Uterus (tissue), 4 donors: ENCODE measurements at places on chromosomes 7 and 10. TPM values are rescaled to one million over a fixed set of nuclear protein-coding genes. Genes with fewer than 3 reads are reported as not detected.
A peak's percentile ranks its signal among the peaks of the same experiment; 100 is the strongest.

The AKR1C4 gene
- not detected for total RNA-seq

The MACROH2A2 gene
- total RNA-seq: 5.6 TPM

The TMEM225B gene
- total RNA-seq: 0.55 TPM

The CCDC136 gene
- 16.5 TPM for total RNA-seq

The OR13A1 gene
- not detected for total RNA-seq

The MMRN2 gene
- 53.6 TPM for total RNA-seq

The ANXA8 gene
- 0.67 TPM for total RNA-seq

DNA sequence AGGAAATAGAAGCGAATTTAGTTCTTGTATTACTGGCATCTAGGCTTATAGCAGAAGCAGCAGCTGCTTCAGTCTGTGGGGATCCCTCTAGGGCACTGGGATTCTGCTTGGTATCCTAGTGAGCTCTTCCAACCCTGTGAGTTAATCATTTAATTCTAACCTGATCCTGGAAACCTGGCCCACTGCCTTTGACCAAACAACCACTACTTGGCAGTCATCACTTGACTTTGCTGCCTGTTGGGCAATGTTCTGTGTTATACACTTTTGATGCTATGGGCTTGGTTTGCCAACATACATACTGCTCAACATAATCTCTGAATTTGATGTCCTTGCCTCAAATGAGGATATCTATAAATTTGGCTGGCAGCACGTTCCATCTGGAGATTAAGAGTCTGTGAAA is 813.4 kb downstream of the ANKRD7 start:
- H3K4me3 ChIP-seq: no peak overlapping the region
- no peaks in the 10 kb centered on the region for H3K4me1 ChIP-seq
- H3K36me3 ChIP-seq: no peaks in the 10 kb centered on the region
- no peaks in the 10 kb centered on the region for H3K27me3 ChIP-seq
- no peak for DNase-seq

DNA sequence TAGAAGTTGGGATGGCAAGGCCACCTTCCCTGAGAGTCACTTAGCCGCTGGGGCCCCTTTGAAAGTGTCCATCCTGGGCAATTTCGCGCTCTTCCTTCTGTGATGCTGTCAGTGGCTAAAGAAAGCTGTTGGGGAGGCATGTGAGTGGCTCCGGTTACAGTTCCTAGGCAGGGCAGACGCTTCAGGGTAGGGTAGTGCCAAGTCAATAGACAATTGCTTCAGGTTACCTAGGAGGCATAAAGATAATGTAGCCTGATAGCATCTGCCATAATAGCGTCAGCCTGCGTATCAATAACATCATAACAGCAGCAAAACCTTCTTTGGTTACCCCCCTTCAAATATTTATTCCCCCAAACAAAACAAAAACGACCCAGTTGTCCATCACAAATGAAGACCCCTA is at the start of gene FAM107B:
TSS of gene FAM107B (minus strand) at position 101 of the 400 bp plus-strand sequence. CDS start 234 bp downstream, outside the sequence.
- H3K27ac ChIP-seq: no peak within 1 kb of the TSS
- no peaks in the 10 kb centered on the region for H3K27me3 ChIP-seq
- no peak within 1 kb of the TSS for H3K4me3 ChIP-seq
- no peak for DNase-seq

DNA sequence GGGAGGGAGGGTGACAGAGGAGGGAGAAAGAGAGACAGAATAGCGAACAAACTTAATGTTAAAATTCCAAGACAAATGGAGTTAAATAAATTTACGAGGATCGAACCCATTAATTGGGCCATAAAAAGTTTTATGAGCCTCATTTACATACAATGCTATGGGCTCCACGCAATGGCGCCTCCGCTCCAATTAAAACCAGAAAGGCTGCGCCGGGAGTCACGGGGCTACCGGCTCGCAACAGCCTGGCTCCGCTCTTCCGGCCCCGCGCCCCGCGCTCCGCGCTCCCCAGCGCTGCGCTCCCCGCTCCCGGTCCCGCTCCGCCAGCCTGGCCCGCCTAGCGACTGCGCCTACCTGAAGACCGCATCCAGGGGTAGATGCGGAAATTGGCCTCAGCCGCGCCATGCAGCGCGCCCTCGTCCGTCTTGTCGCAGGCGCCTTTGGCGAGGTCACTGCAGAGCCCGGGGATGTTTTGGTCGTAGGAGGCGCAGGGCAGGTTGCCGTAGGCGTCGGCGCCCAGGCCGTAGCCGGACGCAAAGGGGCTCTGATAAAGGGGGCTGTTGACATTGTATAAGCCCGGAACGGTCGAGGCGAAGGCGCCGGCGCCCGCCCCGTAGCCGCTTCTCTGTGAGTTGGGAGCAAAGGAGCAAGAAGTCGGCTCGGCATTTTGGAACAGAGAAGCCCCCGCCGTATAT is 513 bp downstream of the HOXA7 start:
- no peaks in the 10 kb centered on the region for H3K36me3 ChIP-seq
- H3K27me3 ChIP-seq: no peaks in the 10 kb centered on the region
- H3K4me1 ChIP-seq: no peaks in the 10 kb centered on the region
- peak overlapping the region; percentile 79 for H3K4me3 ChIP-seq

DNA sequence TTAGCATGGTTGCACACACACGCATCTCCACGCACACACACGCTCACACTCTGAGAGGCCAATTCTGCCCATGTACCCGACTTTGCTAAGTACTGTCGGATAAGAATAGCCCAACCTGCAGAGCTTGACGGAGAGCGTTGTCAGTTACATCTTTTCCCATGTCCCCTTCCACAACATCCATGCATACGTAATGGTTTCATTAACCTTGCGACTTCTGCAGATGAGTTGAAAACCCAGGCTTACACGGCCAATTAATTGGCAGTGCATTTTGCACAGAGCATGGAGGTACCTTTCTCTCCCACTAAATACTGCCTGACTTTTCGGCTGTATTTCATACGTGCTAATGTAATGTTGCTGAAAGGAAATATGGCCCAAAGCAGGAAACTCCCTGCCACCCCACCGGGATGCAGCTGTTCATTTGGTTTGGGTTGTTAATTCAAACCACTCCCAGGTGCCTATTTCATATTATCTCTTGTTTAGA is 291.2 kb upstream of the HABP2 start:
- H3K27me3 ChIP-seq: no peaks in the 10 kb centered on the region
- H3K27ac ChIP-seq: no peak overlapping the region
- H3K4me1 ChIP-seq: no peaks in the 10 kb centered on the region
- no peak for DNase-seq
- H3K4me3 ChIP-seq: no peak overlapping the region
- no peaks in the 10 kb centered on the region for H3K36me3 ChIP-seq

DNA sequence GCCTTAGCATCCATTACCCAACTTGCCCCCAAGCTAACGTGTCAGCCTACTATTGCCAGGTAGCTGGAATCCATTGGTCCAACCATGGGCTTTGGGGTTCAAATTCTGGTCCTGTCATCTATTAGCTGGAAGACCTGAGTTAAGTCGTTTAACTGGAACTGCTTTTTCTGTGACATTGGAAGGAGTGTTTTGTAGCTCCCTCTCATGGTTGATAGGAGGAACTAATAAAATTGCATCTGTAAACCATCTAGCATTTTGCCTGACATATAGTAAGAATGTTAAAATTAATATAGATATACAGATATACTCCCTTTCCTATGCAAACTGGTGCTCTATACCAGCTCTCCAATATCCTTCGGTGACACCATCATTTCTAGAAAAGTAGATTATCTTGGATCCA is 23.8 kb upstream of the SLF2 start:
- peak overlapping the region; percentile 91 for H3K27ac ChIP-seq
- H3K4me3 ChIP-seq: no peak overlapping the region
- H3K4me1 ChIP-seq: peaks cover 4% of the 10 kb centered on the region
- H3K36me3 ChIP-seq: no peaks in the 10 kb centered on the region
- H3K27me3 ChIP-seq: no peaks in the 10 kb centered on the region

DNA sequence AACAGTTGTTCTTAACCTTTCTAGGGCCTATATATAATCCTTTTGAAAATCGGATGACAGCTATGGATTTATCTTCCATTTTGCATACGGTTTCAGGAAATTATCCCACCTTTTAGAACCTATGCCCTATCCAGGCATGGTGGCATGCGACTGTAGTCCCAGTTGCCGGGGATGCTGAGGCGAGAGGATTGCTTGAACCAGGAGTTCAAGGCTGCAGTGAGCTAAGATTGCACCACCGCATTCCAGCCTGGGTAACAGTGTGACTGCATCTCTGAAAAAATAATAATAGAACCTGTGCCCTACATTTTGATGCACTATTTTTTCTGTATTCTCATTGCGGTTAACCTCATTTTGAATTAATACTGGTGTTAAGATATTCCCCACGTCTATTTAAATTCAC is 11.6 kb downstream of the CCAR1 start:
- H3K36me3 ChIP-seq: peaks cover 2% of the 10 kb centered on the region
- no peak overlapping the region for H3K4me3 ChIP-seq
- H3K27ac ChIP-seq: no peak overlapping the region
- no peak for DNase-seq

DNA sequence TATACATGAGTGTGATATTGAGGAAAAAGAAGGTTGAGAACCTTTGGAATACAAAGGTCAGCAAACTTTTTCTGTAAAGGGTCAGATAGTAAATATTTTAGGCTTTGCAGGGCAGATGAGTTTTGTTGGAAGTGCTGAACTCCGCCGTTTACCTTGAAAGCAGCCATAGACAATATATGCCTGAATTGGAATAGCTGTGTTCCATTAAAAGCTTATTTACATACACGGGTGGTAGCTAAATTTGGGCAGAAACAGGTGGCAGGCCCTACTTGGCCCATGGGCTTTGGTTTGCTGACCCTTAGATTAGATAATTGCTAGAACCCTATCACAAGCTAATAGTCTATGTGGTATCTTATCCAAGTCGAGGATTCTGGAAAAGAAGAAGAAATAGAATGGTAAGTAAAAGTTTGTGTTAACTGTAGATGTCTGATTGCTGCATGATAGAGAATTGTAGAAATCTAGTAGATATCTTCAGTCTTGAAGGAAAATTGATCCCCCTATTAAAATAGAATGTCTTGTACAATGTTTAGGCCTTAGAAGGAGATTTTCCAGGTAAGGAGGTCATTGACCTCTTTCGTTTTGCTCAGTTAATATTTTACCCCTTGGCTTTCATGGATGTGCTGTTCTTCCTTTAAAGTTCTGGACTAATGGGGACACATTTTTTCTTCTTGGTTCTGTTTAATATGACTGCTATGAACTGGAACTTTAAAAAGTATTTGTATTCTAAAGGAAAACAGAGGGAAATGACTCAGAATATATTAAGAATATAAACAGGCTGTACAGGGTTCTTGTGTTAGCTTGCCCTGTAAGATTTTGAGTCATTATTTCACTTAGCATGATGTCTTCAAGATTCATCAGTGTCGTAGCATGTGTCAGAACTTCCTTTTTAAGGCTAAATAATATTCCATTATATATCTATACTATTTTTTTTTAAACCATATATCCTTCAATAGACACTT is 8.0 kb downstream of the RBM33 start:
- H3K27ac ChIP-seq: no peak overlapping the region
- H3K27me3 ChIP-seq: no peaks in the 10 kb centered on the region
- no peak overlapping the region for H3K4me3 ChIP-seq
- DNase-seq: no peak

GRCh38 chr7:122758501-122758900 is 55.8 kb upstream of the RNF148 start:
- no peak for DNase-seq
- H3K27me3 ChIP-seq: no peaks in the 10 kb centered on the region
- H3K4me1 ChIP-seq: no peaks in the 10 kb centered on the region
- no peaks in the 10 kb centered on the region for H3K36me3 ChIP-seq
- H3K27ac ChIP-seq: no peak overlapping the region

DNA sequence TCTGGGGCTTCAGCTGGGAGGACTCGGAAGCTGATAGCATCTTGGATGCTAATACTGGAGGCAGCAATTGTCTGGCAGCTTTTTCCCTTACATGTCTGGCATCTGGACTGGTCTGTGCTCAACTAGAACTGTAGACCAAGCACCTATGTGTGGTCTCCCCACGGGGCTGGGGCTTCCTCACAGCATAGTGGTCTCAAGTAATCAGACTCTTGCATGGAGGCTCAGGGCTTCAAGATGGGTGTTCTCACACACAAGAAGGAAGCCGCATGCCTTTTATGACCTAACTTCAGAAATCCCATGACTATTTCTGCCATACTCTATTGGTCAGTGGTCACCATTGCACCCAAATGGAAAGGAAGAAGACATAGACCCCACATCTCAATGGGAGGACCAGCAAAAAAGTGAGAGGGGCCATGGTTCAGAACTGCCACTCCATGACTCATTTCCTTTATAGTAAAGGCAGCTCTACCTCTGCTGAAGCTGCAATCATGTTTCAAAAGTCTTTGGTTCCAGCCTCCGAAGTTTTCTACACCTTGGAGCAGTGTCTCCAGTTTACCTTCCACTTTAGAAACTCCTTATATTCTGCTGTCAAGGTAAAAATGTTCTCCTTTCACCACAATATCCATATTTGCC is 14.7 kb downstream of the AOC1 start:
- no peaks in the 10 kb centered on the region for H3K4me1 ChIP-seq
- H3K36me3 ChIP-seq: no peaks in the 10 kb centered on the region
- H3K4me3 ChIP-seq: no peak overlapping the region

DNA sequence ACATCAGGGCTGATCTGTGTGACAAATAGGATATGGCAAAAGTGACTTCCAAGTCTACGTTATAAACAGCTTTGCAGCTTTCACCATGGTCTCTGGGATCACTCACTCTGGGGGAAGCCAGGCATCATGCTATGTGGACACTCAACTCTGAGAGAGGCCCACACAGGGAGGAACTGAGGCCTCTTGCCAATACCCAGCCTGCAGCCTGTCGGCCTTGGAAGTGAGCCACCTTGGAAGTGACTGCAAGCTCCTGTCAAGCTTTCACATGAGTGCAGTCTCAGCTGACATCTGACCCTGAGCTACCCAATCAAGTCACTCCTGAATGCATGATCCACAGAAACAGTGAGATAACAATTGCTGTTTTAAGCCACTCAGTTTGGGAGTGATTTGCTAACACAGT is 56.5 kb downstream of the MMRN2 start:
- H3K4me3 ChIP-seq: no peak overlapping the region
- DNase-seq: peak; percentile 35
- H3K27ac ChIP-seq: no peak overlapping the region
